ENCODE measurements at places on chromosomes 12 and 14.
A peak's percentile ranks its signal among the peaks of the same experiment; 100 is the strongest.

GRCh38 chr12:843609-844008 lies 91.2 kb downstream of the WNK1 start:
- DNase-seq: no peak

- no peak for DNase-seq
These were observed 11.0 kb upstream of the MGP start for GRCh38 chr12:14896521-14897169.

DNA sequence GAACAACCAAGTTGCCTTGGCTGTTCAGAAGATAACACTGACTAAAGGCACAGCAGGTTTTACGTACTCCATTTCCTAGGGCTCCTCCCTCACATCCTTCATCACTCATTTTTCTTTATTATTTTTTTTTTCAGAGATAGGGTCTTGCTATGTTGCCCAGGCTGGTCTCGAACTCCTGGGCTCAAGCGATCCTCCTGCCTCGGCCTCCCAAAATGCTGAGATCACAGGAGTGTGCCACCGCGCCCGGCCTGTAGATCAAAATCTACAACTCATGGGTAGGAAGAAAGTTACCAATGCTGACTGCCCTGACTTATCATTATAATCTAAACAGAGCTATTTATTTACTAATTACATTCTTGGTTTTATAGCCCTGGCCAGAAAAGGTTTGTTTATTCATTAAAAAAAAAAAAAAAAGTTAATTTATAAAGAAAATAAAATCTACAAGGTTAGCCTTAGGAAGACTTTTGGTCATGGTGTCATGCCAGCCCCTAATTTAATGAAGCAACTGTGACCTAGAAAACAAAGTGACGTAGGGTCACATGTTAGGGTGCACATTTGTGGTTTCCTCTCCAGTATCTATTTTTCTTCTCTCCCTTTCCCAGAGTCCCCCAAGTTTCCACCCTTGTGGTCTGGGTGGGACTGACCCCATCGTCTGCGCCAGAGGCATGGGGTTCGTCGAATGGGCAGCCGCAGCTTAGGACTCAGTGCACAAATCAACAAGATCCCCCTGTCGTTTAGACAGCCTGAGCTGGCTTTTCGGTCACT lies 19.0 kb upstream of the FOXN3 start:
- DNase-seq: no peak

- DNase-seq: no peak
These were observed 58.6 kb downstream of the SVOP start for GRCh38 chr12:108962256-108962655.

DNA sequence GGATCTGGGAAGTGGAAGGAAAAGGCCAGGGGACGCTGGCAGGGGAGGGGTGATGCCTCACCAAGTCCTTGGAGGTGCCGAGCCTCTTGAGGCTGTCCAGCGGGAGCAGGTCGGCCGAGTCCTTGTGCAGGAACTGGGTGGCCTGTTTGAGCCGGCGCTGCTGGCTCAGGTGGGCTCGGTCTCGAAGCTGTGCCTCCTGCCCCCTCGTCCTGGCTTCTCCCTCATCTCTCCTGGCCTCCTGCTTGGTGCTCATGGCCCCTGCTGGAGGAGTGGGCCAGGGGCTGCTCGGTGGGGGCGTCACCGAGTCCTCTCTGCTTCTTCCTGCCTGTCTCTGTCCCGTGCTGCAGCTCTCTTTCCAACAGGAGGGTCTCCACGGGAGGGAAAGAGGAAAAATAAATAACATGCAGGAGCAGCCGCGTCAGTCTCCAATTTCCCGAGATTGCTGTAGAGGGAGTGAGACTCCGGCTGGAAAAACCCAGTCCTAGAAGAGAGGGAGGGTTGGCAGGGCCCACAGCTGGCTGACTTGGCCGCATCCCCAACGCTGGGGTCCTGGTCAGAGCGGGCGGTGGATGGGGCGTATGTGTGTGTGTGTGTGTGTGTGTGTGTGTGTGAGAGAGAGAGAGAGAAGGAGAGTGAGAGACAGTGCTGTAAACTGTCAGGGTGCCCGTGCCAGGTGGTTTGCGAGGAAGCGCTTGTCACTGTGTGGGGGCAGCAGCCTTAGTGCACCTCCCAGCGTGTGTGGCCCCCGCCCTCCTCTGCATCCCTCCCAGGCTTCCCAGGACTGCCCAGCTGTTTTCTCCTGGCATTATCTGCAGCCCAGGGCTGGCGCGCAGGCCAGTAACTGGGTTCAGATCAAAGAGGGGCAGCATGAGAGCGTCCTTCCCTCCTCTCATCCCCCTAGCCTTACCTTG lies at the start of gene NRIP2:
NRIP2 (minus strand) TSS at position 455 of the 911 bp plus-strand sequence; CDS start at position 403, 52 bp downstream.
- DNase-seq: no peak

GRCh38 chr14:82447586-82447985 lies 913.9 kb upstream of the SEL1L start:
- DNase-seq: no peak

- no peak for DNase-seq
These were observed 194.3 kb downstream of the RGS6 start for GRCh38 chr14:72126561-72126960.

GRCh38 chr12:32070370-32070769 lies 36.3 kb upstream of the BICD1 start:
- DNase-seq: no peak

GRCh38 chr14:33631441-33631840 lies 319.4 kb downstream of the EGLN3 start:
- DNase-seq: no peak

DNA sequence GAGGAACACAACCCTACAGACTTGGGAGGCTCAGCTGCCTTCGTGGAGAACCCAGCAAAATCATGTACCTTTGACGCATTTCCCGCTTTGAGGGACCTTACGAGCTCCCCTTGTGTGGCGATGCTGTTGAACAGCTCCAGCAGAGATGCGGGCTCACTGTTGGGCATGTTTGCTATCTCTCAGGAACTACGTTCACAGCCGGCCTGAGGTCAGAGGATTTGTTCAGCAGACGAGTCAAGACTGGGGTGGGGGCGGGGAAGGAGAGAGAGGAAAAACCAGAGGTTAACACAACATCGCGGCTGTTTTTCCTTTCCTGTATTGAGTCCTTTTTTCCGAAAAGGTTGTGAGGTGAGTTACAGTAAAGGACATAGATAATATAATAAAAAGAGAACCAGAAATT lies 45.9 kb downstream of the SLC25A47 start:
- no peak for DNase-seq

- no peak for DNase-seq
These were observed 111.1 kb downstream of the VEZT start for GRCh38 chr12:95328708-95329107.

DNA sequence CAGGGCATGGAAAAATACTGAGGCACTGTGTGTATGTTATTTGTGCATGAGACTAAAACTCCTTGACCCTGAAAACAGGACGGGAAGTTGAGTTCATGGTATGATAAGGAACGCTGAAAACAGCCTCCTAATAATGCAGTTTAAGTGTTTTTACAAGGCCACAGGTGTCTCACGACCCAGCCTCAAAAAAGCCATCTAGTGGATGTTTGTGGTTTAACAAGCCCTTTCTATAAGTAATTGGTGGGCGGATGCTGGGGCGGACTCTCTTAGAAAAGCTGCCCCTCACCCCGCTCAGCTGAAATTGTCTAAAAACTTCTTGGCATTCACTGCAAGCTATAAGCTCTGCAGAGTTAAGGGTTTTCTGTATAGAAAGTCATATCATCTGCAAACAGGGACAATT lies 184.5 kb downstream of the NUBPL start:
- DNase-seq: no peak

DNA sequence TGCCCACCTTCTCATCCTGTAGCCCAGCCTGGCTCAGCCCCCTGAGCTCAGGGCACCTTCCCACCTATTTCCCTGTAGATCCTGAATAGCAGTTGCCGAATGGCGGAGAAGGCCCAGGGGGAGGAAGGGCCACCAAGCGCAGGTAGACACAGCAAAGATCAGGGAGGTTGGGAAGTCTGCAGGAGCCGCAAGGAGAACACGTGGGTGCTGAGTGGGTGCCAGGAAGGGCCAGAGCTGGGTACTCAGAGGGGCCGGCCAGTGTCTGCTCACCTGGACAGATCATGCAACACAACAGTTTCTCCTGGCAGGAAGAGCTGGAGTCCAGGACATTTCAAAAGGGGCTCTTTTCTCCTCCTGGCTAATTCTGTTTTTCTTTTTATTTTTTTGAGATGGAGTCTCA lies 30.6 kb downstream of the CHGA start:
- no peak for DNase-seq

GRCh38 chr12:29167445-29167844 lies 18.4 kb downstream of the FAR2 start:
- DNase-seq: no peak

- no peak for DNase-seq
These were observed 386.4 kb downstream of the RGS6 start for GRCh38 chr14:72318648-72319047.

GRCh38 chr14:50403419-50403818 lies 6.7 kb upstream of the CDKL1 start:
- no peak for DNase-seq

- no peak for DNase-seq
These were observed 144.6 kb upstream of the CDKN3 start for GRCh38 chr14:54252072-54252730.

DNA sequence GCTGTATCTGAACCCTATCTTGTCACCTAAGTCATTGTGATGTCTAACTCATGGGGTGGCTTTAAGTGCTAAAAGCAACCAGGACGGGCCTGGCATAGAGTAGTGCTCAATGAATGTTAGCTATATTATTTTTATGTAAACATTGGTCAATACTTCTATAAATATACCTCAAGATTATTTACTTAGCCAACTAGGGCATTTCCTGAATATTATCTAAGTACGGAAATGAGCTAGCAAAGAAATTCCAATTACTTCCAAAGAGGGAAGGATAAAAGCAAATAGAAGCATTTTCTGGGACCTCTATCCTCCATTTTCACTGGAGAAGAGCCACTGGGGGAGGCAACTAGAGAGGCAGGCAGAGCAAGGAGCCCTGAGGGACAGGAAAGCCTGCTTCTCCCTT lies 20.6 kb downstream of the CCDC92 start:
- no peak for DNase-seq

GRCh38 chr12:54373649-54374561 lies 9.6 kb upstream of the GPR84 start:
- DNase-seq: peak; percentile 40

- DNase-seq: no peak
These were observed 186.8 kb downstream of the FUT8 start for GRCh38 chr14:65599375-65599774.

GRCh38 chr14:39423793-39424192 lies 8.4 kb downstream of the FBXO33 start:
- no peak for DNase-seq

DNA sequence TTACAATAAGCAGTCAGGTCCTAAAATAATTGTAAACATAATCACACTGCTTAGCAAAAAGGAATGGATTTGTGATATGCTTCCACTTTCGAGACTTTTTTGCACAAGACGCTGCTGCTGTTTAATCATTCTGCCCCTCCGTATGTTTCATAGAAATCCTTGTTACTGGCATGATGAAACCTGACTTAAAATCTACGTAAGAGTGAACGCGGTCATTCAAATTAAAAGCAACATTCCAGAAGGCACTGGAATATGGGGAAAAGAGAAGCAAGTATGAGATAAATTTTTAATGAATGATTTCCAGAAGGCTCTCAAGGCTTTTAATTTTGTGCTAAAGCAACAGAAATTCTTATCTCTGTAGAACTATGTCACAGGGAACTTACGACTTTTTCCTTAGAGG lies 1.1 kb downstream of the CNIH1 start:
- no peak for DNase-seq

DNA sequence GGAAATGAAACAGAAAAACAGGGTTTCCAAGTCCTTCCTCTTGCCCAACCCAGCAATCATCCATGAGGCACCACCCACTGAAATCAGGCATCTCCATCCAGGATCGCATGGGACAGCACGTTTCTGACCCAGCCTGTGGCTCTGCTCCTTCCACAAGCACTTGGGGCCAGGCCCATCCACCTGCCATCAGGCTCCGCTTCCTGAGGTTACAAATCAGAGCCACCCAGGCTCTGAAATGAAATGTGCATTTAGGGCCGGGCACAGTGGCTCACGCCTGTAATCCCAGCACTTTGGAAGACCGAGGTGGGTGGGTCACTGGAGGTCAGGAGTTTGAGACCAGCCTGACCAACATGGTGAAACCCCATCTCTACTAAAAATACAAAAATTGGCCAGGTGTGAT lies 717 bp upstream of the KRT78 start:
- no peak for DNase-seq

GRCh38 chr14:59707778-59708561 lies 131.4 kb upstream of the CCDC175 start:
- DNase-seq: no peak

DNA sequence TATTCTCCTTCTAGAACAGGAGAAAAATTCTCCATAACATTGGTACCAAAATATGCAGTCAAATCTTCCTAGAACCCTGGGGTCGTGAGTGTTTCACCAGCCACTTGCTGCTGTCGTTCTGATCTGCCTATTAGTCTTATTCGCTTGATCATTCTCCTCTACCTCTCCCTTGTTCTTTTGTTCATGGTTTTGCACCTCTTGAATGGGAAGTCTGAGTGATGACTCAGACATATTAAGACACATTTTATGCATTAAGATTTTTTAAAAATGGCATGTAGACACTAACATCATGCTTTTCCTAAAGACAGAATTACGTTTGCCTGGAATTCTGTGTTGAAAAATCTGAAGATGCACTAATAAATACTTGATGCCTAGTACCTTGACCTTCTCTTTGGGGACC lies 159.2 kb upstream of the LRIG3 start:
- no peak for DNase-seq

- DNase-seq: no peak
These were observed 444 bp downstream of the DRAM1 start for GRCh38 chr12:101877806-101878242.

DNA sequence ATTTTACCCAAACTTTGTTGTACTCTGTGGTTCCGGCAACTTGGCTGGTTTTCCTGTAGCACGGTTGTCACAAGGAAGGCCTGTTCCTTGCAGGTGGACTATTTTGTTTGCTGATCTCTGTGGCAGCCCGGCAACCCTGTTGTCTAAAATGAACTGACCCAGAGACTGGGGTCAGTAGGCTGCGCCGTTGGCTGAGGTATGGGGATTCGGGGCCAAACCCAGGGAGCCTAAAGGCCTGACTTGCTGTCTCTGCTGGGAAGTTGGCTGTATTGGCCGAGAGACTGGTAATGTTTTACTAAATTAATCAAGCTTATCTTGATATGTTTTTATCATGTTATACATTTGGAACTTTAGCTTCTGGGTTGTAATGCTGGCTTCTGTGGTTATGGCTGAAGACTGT lies 13.8 kb downstream of the SMIM41 start:
- no peak for DNase-seq

DNA sequence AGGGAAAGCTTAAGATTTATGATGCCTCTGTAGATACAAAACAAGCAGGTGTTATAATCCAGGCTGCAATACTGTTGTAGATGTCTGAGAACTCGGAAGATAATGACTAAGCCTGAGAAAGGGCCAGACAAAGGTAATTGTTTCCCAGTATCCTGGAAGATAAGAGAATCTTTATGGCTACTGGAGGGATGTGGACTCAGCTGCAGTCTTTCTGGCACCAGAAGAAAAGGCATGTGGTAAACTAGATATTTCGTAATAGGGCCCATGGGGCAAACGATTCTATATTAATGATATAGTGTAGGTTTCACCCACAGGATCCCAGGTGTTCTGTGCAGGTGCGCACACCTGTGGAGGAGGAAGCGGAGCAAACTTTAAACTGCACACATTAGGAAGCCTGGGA lies 9.2 kb upstream of the APOLD1 start:
- DNase-seq: no peak
